NCI-H1048 (cell line): ENCODE measurements at places on chromosomes 1 and 21.

GRCh38 chr21:45241357-45241756 lies 46.3 kb downstream of the POFUT2 start:
- no peak for DNase-seq

GRCh38 chr1:96087719-96088118 lies 633.9 kb upstream of the PTBP2 start:
- no peak for DNase-seq

DNA sequence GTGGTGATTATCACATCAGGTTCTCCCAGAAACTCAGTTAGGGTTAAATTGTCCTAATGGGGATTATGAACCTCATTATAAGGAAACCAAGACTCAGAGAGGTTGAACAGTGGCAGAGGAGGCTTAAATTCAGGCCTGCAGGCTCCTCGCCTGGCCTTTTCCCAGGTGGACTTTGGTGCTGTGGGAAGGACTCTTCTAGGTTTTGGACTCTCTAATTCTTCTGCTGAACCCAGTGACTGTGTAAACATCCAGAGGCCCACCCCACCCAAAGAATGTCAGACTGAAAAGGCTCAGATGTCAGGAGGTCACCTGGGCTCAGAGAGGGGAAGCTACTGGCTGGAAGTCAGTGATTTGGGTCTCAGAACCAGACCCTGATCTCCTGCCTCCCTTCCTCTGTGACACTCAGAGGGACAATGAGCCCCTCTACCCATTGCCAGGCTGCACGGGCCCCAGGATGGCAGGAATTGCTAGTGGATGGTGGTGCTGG lies 2.5 kb downstream of the ZNF362 start:
- DNase-seq: no peak

GRCh38 chr1:152486400-152487006 lies 24.1 kb upstream of the LCE5A start:
- no peak for DNase-seq

GRCh38 chr1:2158272-2158671 lies 36.3 kb downstream of the FAAP20 start:
- DNase-seq: no peak

- DNase-seq: no peak
Observed at GRCh38 chr1:159211331-159212136, 6.9 kb downstream of the ACKR1 start.

GRCh38 chr1:177748080-177748801 lies 221.6 kb downstream of the SEC16B start:
- DNase-seq: no peak

- no peak for DNase-seq
Observed at GRCh38 chr1:110151175-110151669, 928 bp downstream of the SLC6A17 start.

DNA sequence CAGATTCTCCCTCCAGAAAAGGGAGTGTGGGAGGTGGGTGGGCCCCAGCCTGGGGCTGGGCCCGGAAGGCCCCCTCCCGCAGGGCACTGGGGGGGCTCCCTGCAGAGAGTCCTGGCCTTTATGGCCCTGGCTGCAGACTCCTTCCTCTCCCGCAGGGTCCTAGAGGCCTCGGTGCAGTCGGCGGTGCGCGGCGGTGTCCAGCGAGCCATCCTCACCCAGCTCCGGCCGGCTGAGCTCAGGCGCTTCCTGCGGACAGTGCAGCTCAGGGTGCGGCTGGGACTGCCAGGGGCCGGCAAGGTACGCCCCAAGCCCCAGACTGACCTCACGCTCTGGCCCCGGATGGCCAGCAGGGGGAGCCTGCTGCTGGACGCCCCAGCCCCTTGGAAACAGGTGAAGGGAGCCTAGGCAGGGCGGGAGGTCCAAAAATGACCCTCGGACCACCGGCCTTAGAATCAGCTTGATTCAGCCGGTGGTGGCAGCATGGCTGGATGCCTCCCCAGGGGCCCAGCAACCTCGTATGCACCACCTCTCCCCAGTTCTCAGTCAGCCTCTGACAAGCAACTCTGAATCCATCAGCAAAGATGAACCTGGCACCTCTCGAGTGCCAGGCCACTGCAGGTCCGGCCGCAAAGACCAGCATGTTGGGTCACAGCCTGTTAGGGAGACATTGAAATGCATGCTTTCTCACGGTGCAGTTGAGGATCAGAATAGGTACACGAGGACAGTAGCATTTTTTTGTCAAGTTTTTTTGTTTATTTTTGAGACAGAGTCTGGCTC lies 20.6 kb downstream of the MTHFR start:
- DNase-seq: no peak

- no peak for DNase-seq
Observed at GRCh38 chr1:170661646-170662411, 2.1 kb upstream of the PRRX1 start.

DNA sequence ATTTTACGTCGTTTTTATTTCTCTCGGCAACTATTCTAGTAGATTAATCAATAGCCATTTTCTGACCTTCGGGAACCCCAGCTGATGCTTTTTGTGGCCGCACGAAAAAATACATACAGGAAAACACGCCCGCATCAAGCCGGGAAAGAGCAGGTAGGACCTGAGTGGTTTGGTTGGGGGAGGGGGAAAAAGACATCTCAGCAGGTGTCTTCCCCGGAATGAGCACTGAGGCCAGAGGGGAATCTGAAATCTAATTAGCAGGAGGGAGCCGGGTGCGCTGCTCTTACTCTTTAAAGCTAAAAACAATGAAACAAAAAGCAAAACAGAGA lies 618 bp upstream of the FOXD3 start:
- no peak for DNase-seq

- no peak for DNase-seq
Observed at GRCh38 chr1:23879809-23880208, 11.7 kb upstream of the FUCA1 start.

GRCh38 chr1:45442272-45442671 lies 48.7 kb downstream of the TESK2 start:
- no peak for DNase-seq

- no peak for DNase-seq
Observed at GRCh38 chr1:228346731-228347130, 59.9 kb downstream of the TRIM11 start.

GRCh38 chr1:48048064-48048463 lies 50.9 kb upstream of the TRABD2B start:
- no peak for DNase-seq

GRCh38 chr1:185775501-185775900 lies 41.3 kb downstream of the HMCN1 start:
- no peak for DNase-seq

DNA sequence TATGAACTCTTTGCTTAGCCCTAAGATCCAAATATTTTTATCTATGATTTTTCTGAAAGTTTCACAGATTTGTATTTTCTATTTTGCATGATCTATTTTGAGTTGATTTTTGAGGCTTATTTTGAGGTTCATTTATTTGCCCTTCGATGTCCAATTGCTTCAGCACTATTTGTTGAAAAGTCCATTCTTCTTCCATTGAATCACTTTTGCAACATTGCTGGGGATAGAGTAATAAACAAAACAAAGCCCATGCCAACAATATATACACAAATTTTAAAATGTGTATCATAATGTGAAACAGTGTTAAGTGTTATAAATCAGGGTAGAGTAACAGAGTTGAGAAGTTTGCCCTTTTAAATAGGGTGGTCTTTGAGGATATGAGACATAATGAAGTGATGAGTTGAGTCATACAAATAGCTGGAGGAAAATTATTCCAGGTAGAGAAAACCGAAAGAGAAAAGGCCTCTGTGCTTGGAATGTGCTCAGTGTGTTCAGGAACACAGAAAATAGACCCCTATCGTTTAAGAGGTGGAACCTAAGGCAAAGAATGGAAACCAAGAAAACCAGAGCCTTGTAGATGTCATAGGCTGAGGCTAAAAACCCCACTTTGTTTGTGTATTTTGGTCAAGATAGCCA lies 172.7 kb upstream of the NR5A2 start:
- DNase-seq: no peak

DNA sequence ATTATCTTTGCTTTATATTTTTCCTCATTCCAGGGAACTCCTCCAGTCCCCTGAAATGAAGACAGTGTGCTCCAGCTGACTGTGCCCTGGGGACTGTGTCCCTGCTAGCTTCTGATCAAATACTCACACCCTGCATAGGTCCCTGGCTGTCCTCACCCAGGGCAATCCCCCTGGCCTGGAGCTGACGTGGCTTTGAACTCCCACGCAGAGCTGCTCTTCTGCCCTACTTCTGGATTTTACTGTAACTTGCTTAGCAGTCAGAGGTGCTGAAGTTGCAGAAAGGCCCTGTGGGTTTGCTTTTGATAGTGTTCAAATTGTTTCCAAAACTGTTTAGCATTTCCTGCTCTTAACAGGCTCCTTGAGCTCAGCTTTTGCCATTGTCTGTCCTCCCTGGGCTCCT lies 186.5 kb downstream of the FASLG start:
- DNase-seq: no peak

GRCh38 chr1:160261556-160261892 lies 825 bp downstream of the DCAF8 start:
- DNase-seq: peak; percentile 14

DNA sequence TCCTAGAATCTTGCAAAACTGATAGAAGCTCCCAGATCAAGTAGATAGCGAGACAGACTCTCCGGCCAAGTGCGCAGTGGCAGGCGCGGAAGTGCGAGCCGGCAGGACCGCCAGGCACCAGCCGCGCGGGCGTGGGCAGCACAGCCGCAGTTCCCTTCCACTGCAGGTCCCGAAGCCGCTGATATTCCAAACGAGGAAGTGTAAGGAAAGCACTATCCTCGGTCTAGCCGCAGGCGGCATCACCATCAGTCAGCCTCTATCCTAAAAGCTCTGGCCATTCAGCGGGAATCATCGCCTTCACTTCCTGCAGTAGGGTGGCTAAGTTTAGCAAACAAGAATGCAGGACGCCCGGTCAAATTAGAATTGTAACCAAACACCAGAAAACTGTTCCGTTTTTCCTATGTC lies 710 bp downstream of the GLRX2 start:
- DNase-seq: peak; percentile 27

GRCh38 chr1:111406321-111406768 lies 21.2 kb downstream of the OVGP1 start:
- DNase-seq: no peak
